ENCODE measurements at places on chromosomes 5 and 9.

- no peak for DNase-seq
Measured at GRCh38 chr5:7565559-7565958, 169.6 kb downstream of the ADCY2 start.

- DNase-seq: no peak
Measured at GRCh38 chr5:20654033-20654432, 666.0 kb upstream of the CDH18 start.

GRCh38 chr5:150517272-150518152, 9.6 kb downstream of the NDST1 start:
- no peak for DNase-seq

DNA sequence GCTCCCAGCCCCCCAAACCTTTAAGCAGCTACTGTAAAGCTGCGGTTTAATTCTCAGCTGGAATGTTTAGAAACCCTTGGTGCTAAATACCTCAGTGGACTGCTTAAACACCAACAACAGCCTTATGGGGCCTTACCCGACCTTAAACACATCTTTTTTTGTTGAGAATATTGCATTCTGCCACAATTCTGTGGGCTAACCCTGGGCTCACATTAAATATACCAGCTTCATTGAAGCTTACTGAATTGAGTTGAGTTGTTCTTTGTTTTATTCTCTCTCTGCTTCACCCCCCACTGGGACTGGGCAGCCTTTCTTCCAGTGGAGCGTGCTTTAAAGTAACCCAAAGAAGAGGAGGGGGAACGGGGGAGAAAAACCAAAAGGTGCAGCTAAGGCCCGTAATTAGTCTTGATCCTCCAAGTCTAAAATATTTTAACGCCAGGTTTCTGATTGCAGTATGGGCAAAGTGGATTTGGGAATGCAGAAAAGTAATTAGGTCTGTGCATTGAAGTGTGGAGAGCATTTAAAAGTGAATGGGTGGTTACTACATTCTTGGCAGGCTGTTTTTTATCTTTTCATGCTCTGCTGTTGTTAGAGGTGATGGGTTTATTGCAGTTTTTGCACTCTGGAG, 281.2 kb downstream of the NR2F1-AS1 start:
- peak; percentile 52 for DNase-seq

DNA sequence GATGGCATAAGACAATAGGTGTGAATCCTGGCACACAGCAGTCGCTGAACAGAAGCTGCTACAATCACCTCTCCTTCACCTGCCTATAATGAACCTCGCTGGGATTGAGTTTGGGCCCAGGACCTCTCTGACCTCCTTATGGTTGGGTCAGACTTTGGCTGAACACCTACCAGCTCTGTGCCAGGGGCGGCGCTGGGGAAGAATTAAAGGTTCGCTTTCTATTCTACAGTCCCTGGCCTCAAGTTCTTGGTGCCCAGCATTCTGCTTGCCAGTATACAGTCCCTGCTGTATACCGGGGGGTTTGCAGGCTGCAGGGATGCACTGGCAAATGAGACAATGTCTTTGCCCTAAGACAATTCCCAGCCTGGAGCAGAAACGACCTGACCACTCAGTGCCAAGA, 895 bp upstream of the STRBP start:
- DNase-seq: no peak

GRCh38 chr5:117118499-117118898, 543.9 kb upstream of the SEMA6A start:
- DNase-seq: no peak

GRCh38 chr5:98774192-98775033, 950 bp downstream of the RGMB start:
- peak; percentile 56 for DNase-seq

DNA sequence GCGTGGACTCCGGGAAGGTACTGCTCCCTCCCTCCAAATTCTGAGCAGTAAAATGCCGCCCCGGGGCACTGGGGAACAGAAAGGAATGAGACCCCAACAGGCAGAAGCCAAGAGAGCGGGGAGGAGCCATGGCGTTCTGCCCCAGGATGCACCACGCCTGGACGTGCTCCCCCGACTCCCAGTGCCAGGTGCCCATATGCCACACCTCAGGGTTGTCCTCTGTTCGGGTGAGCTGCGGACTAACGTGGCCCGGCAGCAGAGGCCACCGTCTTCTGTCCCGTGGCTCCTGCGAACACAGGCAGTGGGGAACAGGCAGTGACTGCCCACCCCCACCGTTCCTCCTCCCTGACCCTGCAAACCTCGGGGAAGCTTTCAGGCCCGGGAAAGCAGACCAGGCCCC, 4.8 kb downstream of the SURF6 start:
- no peak for DNase-seq

- no peak for DNase-seq
Measured at GRCh38 chr5:143946837-143947236, 134.9 kb downstream of the HMHB1 start.

- DNase-seq: no peak
Measured at GRCh38 chr5:1247811-1248210, 22.6 kb downstream of the SLC6A18 start.

GRCh38 chr9:34551751-34552605, 29.2 kb upstream of the ENHO start:
- DNase-seq: no peak

- DNase-seq: no peak
Measured at GRCh38 chr9:5895782-5896181, 5.1 kb downstream of the MLANA start.

DNA sequence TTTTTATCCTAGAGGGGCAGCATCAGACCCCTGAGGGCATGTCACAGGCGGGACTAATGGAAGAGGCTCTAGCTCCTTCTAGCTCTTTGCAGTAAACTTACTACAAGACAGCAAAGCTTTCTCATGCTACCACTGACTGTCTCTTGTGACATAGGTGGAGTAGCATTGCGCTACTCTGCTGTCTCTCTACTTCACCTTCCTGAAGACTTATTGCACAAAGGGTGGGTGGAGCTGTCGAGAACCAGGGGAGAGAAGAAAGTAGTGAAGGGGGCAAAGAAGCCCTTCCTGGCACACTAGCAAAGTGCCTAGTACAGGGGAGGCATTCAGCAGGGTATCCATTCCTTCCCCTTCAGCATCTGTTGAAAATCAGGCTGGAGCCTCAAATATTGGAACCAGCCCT, 36.1 kb upstream of the NEK6 start:
- no peak for DNase-seq

- DNase-seq: no peak
Measured at GRCh38 chr9:90770182-90770738, 31.4 kb upstream of the SYK start.

DNA sequence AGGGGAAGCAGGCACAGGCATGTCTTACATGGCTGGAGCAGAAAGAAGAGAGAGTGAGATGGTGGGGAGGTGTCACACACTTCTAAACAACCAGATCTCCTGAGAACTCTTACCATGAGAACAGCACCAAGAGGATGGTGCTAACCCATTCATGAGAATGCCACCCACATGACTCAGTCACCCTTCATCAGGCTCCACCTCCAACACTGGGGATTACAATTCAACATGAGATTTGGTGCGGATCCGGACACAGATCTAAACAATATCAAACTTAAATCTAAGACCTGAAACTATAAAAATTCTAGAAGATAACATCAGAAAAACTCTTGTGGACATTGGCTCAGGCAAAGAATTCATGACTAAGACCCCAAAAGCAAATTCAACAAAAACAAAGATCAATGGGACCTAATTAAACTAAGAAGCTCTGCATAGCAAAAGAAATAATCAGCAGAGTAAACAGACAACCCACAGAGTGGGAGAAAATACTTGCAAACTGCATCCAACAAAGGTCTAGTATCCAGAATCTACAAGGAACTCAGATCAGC, 65.4 kb downstream of the SPATA31C2 start:
- DNase-seq: no peak

GRCh38 chr9:86626802-86627201, 272.6 kb upstream of the TUT7 start:
- DNase-seq: no peak

DNA sequence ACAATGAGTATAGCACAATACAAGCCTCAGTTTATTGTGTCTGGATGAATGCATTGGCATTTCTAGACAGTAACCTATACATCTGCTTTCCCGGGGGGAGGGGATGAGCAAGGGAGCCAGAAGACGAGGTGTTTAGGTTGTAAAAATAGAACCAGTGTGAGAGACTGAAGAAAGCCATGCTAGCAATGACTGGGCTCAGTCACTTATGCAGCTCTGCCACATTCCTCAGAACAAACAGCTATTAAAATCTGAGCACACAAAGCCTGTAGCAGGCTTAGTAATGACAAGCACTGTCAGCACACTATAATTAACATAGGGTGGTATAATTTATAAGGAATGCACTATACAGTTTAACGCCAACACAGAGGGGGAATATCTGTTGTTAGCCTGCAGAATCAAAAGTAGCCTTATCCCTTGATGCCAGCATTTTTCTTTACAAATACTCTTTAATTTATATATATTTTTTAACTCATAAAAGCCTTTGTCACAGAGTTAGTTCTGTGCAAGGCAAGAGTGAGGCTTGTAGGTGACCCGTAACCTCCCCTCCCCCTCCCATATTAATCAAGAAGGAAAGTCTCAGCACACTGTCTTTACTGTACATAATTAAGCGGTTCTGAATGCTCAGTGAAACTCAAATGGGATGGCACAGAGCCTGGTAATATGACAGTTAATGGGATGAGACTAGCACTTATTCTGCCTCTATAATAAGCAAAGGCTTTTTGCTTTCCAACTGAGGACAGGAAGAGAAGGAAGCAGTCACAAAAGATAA, 295.4 kb downstream of the CSNK1G3 start:
- DNase-seq: no peak

GRCh38 chr5:67493676-67494075, 297.1 kb upstream of the CD180 start:
- no peak for DNase-seq

DNA sequence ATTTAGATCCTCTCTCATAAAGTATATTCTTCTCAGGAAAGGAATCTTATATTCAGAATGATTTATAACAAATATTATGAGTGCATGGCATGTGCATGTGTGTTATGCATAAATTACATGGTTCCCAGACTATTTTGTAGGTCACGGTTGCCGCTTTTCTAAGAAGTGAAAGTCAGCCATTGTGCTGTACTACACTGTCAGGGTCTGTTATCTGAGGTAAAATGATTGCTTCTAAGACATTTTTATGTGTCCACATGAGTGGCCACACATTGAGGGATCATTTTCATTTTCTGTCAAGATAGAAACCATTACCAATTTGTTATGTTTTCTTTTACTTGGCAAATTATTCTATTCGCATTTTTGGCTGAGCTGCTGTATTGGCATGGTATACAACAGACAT, 210.8 kb downstream of the CWC27 start:
- no peak for DNase-seq

DNA sequence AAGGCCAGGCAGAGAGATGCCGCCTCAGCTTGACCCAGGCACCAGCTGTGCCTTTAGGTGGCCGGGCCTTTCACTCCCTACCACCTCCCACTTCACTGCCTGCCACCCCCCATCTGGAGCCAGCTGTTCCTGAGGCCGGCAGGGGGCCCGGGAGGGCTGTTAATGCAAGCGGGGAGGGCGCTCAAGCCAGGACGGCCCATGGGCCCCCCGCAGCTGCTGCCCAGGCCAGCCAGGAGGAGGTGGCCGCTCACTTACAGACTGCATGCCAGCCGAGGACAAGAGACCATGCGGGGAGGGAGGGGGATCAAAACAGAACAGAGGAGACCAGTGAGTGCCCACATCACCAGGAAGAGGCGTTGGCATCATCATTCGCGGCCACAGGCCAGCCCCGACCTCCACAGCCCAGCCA, 4.5 kb downstream of the ABCA2 start:
- no peak for DNase-seq

DNA sequence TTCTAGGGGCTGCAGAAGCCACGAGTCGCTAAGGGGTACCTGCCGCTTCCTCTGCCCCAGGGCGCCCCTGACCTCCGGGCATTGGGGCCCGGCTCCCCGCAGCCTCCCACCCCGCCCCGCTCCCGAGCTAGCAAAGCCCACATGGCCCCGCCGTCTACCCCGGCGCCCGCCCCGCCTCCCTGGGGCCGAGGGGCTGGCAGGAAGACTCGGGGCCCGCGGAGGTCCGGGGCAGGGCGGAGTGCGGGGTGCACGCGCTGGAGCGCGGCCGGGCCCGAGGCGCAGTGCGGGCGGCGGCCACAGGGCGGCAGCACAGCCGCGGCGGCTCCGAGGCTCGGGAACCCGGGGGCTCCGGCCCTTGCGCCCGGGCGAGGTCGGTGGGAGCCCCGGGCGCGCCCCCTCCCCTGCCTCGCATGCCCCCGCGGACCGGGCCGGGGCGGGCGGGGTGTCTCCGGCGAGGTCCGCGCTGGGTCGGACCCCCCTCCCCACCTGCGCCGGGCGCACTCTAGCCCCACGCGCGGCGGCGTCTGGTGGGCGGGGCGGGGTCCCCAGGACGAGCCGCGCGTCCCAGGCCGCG, 6.7 kb downstream of the NRARP start:
- no peak for DNase-seq

GRCh38 chr5:125044491-125045282, 298.2 kb upstream of the ZNF608 start:
- DNase-seq: no peak

DNA sequence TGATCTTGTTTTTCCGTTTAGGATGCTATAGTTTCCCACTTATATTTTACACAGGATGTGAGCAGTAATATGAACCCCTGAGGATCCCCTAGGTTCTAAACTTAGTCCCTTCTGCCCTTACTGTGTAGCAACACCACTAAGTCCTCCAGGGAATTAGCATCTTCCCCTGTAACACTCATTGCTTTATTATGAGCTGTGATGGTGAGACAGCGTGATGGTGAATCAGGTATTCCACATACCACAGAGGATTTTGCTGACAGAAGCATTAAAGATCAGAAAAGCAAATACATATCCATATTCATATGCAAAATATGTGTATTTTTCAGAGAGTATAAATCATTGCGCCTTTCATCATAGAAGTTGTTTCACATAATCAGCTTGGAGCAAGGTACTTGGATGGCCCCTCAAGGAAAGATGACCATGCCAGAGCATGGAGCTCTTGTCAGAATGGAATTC, 317.0 kb downstream of the ICE1 start:
- no peak for DNase-seq

GRCh38 chr5:431001-431710, 11.8 kb upstream of the EXOC3 start:
- no peak for DNase-seq

DNA sequence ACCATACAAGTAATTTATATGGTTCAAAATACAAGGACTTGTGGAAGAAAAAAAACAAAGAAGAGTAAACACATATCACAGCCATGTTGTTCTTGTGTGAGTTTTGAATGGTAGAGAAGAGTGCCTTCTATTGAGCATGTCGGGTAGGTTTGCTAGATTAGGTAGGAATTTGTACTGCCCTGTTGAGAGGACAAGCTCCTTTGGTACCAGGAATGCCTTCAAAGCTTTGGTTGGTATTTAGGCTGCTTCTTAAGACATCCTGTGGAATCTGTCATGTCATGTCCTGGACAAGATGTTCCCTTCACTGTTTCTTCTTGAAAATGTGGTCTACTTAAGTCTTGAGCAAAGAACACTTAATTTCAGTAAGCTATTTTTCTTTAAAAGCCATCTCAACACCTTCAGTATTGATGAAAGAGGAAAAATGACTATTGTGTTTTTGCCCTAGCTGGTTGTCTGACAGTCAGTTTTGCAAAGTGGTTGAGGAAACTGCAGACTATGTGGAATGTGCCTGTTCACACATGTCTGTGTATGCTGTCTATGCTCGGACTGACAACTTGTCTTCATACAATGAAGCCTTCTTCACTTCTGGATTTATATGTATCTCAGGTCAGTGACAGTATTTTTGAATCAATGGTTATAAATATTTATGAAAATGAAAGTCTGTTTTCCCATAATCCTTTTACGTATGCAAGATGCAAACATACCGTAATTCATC, 296.9 kb downstream of the ADGRV1 start:
- no peak for DNase-seq

GRCh38 chr5:147348451-147348850, 113.6 kb downstream of the STK32A start:
- no peak for DNase-seq
